ENCODE measurements at places on chromosomes 7 and 10.
A peak's percentile ranks its signal among the peaks of the same experiment; 100 is the strongest.

GRCh38 chr10:81548160-81548559 is 326.8 kb upstream of the NRG3 start:
- H3K27me3 ChIP-seq = no peaks in the 10 kb centered on the region
- DNase-seq = no peak
- no peaks in the 10 kb centered on the region for H3K36me3 ChIP-seq
- H3K4me1 ChIP-seq = no peaks in the 10 kb centered on the region
- no peak overlapping the region for H3K27ac ChIP-seq

- H3K4me1 ChIP-seq = no peaks in the 10 kb centered on the region
- no peak for DNase-seq
- H3K27me3 ChIP-seq = peaks cover 9% of the 10 kb centered on the region
These were observed 135.4 kb downstream of the BAMBI start for GRCh38 chr10:28812384-28813372.

DNA sequence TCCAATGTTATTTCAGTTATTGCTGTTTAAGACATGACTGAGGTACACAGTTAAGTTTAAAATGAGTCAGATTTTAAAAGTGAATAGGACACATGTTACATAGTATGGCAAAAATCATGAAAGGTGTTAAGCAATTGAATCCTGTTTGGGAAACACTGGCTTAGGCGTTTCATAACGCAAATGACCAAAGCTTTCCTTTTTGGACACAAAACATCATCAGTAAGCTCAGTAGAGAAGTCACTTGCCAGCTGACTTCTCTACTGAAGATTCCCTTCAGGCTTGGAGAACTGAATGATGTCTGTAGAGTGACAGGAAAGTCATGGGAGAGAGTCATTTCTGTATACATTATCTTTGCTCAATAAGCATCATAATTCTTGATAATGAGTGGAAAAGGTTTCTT is 64.4 kb upstream of the RSBN1L start:
- H3K27ac ChIP-seq = no peak overlapping the region
- no peaks in the 10 kb centered on the region for H3K27me3 ChIP-seq
- no peak for DNase-seq
- H3K36me3 ChIP-seq = peaks cover 7% of the 10 kb centered on the region

GRCh38 chr10:80136134-80136571 is 3.6 kb downstream of the PLAC9 start:
- no peaks in the 10 kb centered on the region for H3K36me3 ChIP-seq
- peaks cover 7% of the 10 kb centered on the region for H3K4me1 ChIP-seq
- no peak overlapping the region for H3K4me3 ChIP-seq
- H3K27me3 ChIP-seq = peaks cover 9% of the 10 kb centered on the region
- H3K27ac ChIP-seq = no peak overlapping the region

- peak overlapping the region; percentile 71 for H3K27ac ChIP-seq
- peak overlapping the region; percentile 85 for H3K4me3 ChIP-seq
- peaks cover 2% of the 10 kb centered on the region for H3K36me3 ChIP-seq
- H3K27me3 ChIP-seq = no peaks in the 10 kb centered on the region
These were observed 1.1 kb upstream of the VOPP1 start for GRCh38 chr7:55573234-55573900.

DNA sequence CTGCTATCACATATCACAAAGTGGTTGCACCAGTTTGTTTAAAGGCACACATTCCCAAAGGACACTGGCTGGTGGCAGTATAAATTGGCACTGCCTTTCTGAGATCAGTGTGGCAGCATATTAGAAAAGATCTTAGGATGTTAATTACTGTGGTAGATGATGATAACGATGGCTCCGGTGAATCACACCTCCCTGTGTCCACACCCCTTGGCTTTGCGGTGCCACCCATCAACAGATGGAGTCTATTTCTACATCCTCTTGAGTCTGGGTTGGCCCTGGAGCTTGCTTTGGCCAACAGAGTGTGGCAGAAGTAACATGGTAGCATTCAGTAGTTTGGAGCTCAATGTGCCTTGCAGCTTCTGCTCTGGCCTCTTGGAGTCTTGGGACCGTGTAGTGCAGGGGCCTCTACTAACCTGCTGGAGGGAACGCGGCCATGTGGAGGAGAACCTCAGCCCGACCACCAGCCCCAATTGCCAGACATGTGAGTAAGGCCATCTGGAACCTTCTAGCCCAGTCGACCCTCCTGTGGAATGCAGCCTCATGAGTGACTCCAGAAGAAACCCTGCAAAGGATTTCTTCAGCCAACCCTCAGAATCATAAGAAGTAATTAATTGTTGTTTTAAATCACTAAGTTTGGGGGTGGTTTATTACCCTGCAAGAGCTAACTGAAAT is 27.2 kb upstream of the PLEKHA1 start:
- peaks cover 2% of the 10 kb centered on the region for H3K27me3 ChIP-seq
- H3K36me3 ChIP-seq = no peaks in the 10 kb centered on the region
- no peak overlapping the region for H3K4me3 ChIP-seq
- H3K27ac ChIP-seq = no peak overlapping the region
- DNase-seq = no peak
- H3K4me1 ChIP-seq = peaks cover 4% of the 10 kb centered on the region

DNA sequence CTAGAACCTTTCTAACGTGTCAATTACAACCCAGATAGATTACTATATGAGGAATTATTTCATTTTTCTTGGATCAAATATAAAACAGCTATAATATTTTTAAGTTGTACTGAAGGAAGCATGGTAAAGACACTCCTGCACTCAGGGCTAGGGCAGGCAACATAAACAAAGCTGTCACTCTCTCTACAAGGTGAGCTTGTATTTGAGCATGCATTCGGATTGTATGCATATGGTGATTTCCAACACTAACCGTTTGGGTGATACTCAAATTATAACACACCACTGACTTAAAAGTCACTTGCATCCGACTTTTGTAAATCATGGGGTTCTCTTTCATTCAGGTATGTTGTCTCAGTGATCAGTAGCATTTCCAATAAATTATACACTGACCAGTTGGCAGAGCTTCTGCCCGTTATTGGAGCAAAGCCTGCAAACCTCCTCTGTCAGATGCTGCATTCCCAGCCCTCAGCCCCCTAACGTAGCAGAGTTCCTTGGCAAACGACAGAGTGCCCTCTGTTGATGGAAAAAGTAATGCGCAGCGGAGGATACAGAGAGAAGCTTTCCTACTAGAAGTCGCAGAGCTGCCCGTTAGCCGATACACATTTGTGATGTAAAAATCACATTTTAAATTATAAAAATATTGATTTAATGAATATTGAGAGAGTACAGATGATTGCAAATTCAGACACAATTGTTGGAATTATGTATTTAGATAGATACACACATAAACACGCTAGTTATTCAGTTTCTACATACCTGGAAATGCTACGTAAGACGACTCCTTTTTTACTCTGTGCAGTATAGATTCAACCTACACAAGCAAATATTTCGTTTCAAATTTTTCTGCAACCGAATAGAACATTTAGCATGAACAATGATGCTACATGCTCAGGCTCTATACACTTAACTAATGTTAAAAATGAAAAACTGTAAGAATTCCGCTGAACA is 173.9 kb upstream of the SP4 start:
- no peak overlapping the region for H3K27ac ChIP-seq
- DNase-seq = peak; percentile 16
- H3K4me3 ChIP-seq = no peak overlapping the region
- peaks cover 2% of the 10 kb centered on the region for H3K4me1 ChIP-seq
- H3K36me3 ChIP-seq = no peaks in the 10 kb centered on the region

GRCh38 chr7:29194594-29195427 is at the start of gene CHN2:
Gene CHN2, plus strand, starts transcription at chr7:29194775.
- H3K36me3 ChIP-seq = no peaks in the 10 kb centered on the region
- H3K4me3 ChIP-seq = peak within 1 kb of the TSS; percentile 66
- DNase-seq = peak; percentile 28
- H3K27me3 ChIP-seq = peaks cover 6% of the 10 kb centered on the region

DNA sequence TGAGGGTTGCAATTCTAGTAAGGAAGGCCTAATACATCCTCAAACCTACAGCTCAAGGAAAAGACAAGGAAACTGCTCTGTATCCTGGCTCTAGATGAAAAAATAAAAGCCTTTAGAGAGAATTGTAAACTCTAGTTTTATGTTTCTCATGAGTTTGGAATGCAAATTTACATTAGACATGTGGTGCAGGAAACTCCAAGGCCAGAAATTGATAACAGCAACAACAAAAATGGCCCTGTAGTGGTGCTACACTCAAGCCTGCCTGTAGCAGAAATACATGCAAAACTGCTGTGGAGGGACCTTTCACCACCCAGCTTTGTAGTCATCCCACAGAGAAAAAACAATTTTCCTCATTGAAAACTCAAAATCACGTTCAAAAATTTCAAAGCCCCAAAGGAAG is 546.7 kb upstream of the LRRN3 start:
- H3K4me3 ChIP-seq = no peak overlapping the region
- H3K4me1 ChIP-seq = no peaks in the 10 kb centered on the region
- H3K27ac ChIP-seq = no peak overlapping the region
- no peaks in the 10 kb centered on the region for H3K27me3 ChIP-seq
- no peak for DNase-seq
- H3K36me3 ChIP-seq = no peaks in the 10 kb centered on the region

GRCh38 chr10:93745408-93746065 is 12.2 kb upstream of the LGI1 start:
- H3K27ac ChIP-seq = no peak overlapping the region
- H3K4me1 ChIP-seq = no peaks in the 10 kb centered on the region
- no peak overlapping the region for H3K4me3 ChIP-seq
- H3K27me3 ChIP-seq = peaks cover 3% of the 10 kb centered on the region
- DNase-seq = no peak
- no peaks in the 10 kb centered on the region for H3K36me3 ChIP-seq

GRCh38 chr10:46549171-46550075 is 7.0 kb downstream of the GPRIN2 start:
- H3K4me3 ChIP-seq = no peak overlapping the region
- no peak overlapping the region for H3K27ac ChIP-seq
- H3K36me3 ChIP-seq = no peaks in the 10 kb centered on the region
- peaks cover 5% of the 10 kb centered on the region for H3K27me3 ChIP-seq
- H3K4me1 ChIP-seq = no peaks in the 10 kb centered on the region
- DNase-seq = no peak

DNA sequence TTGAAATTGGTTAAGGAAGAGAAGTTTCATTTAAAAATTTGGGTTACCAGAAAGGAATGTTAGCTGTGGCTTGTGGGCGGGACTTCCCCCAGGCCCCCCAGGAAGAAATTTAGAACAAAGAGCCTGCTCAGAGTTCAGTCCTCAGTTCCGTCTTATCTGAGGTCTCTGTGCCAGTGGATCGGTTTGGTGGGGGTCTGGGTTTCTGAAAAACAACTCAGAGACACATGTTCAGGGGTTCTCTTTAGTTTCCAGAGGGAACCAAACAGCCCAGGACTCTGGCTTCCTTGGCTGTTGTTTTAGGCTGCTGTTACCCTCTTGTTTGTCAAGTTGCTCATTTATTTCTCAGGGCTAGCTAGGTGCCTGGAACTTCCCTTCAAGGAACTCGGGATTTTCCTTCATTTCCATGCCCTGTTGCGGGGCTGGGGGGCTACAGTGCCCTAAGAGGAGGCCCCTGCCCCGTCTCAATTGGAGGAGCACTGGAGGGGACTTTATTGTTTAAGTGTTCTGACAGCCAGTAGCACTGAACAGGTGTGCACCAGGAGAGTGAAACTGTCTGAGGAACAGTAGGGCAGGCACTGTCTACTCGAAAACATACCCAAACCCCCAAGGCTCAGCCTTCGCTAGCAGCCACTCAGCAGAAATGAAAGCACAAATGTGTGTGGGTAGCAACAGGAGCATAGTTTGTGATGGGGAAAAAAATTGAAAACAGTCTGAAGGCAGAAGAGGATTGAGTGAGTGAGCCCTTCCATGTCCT is 59.9 kb downstream of the ALOX5 start:
- no peak overlapping the region for H3K27ac ChIP-seq
- no peaks in the 10 kb centered on the region for H3K27me3 ChIP-seq
- H3K4me3 ChIP-seq = no peak overlapping the region

GRCh38 chr7:85022064-85022697 is 164.7 kb downstream of the SEMA3D start:
- DNase-seq = no peak
- H3K27ac ChIP-seq = no peak overlapping the region
- no peaks in the 10 kb centered on the region for H3K27me3 ChIP-seq
- H3K4me3 ChIP-seq = no peak overlapping the region
- no peaks in the 10 kb centered on the region for H3K36me3 ChIP-seq
- no peaks in the 10 kb centered on the region for H3K4me1 ChIP-seq

DNA sequence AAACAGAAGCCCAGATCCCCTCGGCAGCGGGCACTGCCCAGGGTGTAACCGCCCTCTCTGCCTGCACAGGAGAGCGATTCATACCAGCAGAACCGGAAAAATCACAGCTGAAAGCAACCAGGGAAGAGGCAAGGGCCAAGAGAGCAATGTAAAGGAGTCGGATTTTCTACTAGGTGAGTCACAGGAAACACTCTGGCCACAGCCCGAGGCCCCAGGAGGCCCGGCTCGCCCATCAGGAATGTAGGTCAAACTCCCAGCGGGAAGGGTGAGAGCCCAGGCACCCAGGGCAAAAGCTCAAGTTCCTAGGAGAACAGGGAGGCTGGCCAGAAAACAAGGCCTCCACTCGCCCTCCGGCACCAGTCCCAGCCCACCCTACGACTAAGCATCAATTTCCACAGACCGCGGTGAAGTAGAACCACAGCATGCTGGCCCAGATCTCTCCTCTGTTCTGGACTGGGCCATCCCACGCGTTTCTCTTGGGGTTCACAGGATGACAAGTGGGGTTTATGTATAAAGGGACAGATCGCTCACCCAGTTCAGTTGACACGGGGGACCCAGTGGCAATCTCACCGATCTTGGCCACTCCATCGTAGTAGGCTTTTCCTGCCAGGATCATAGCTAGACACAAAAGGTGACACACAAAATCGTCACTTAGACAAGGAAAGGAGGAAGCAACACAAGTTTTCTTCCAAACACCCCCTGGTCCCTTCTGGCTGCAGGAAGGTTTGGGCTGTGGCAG is 46.2 kb downstream of the BAIAP2L1 start:
- H3K4me3 ChIP-seq = no peak overlapping the region
- H3K27me3 ChIP-seq = no peaks in the 10 kb centered on the region
- H3K27ac ChIP-seq = no peak overlapping the region
- no peaks in the 10 kb centered on the region for H3K36me3 ChIP-seq
- DNase-seq = no peak
- no peaks in the 10 kb centered on the region for H3K4me1 ChIP-seq

DNA sequence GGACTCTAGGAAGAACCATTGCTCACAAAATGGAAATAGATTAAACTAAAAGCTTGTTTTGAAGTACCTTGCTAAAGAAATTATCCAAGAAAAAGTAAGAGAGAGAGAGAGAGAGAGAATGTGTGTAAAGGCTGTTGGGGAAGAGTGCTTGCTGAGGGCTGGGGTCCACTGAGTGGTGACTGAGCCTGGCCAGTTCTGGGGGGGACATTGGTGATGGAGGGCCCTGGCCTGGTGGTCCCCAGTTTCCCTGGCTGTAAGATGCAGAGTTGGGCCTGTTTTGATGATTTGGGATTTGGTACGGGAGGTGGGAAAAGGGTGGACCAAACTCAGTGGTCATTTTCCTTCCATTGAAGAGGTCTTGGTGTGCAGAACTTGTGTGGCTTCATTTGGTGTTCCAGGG is 880 bp downstream of the RAMP3 start:
- H3K4me1 ChIP-seq = peaks cover 7% of the 10 kb centered on the region
- no peak for DNase-seq
- no peak overlapping the region for H3K4me3 ChIP-seq
- H3K27me3 ChIP-seq = peaks cover 29% of the 10 kb centered on the region
- no peaks in the 10 kb centered on the region for H3K36me3 ChIP-seq
